ENCODE measurements at places on chromosomes 5 and 9.

- DNase-seq = no peak
These were observed 62.9 kb downstream of the NREP start for GRCh38 chr5:111694133-111694532.

GRCh38 chr9:75140261-75140660, 51.9 kb downstream of the OSTF1 start:
- no peak for DNase-seq

DNA sequence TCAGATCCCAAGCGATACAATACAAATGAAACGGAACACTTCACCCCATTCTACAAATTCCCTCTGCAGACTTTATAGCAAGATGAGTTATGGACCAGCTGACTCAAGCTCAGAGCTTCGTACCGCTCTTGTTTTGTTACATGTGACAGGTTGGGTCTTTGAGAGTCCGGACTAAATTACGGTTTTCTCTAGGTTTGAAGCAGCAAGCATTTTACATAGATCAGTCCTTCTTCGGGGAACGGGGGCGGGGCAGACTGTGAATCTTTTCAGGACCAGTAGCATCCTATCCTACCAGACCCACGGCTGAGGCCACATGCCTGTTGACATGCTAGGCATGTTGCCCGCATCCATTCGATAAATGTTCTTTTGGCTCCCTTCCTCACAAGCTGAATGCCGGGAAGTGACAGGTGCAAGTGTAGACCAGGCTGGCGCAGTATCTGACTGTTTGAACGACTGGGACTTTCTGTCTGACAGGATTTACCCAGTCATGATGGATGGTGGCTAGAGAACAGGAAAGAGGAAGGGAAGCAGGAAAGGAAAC, 811.0 kb upstream of the GRAMD2B start:
- DNase-seq = no peak

GRCh38 chr9:113520109-113520642, 56.6 kb downstream of the RGS3 start:
- peak; percentile 29 for DNase-seq

- no peak for DNase-seq
These were observed 157.2 kb upstream of the ATP10B start for GRCh38 chr5:161009194-161009593.

GRCh38 chr9:128494108-128494745, 10.3 kb upstream of the GLE1 start:
- no peak for DNase-seq

- no peak for DNase-seq
These were observed 22.0 kb downstream of the C9orf57 start for GRCh38 chr9:72038408-72038807.

DNA sequence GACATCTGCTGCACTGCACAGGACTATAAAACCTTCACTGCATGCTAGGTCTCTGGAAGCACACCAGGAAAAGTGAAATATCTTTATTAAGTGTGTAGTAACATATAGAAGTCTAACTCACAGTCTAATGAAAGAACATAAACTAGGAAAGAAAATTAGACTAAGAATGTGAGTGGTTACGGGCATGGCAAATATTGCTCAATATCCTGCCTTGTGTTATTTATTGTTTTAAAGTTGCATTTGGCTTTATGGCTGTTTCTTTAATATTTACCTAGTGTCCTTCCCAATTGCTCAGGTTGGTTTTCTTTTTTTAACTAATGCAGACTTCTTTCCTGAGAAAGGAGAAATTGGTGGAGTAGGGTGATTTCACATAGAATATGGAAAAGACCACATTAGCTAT, 342.4 kb downstream of the KIAA0825 start:
- no peak for DNase-seq

- DNase-seq = no peak
These were observed 71.9 kb downstream of the USP20 start for GRCh38 chr9:129907201-129907600.

Data from LoVo (cell line).